ENCODE measurements at places on chromosomes 13 and 19. TPM values are rescaled to one million over a fixed set of nuclear protein-coding genes. Genes with fewer than 3 reads are reported as not detected.

Gene PSG3
- total RNA-seq, result not detected

Gene FLT3LG
- 6.4 TPM for total RNA-seq

Gene OPA3
- 14.0 TPM for total RNA-seq

Gene FSD1
- total RNA-seq, result 1.1 TPM

Gene CD37
- 5.6 TPM for total RNA-seq

Gene PLPP2
- 85.2 TPM for total RNA-seq

Gene CAPS
- 18.6 TPM for total RNA-seq

Gene SULT2A1
- total RNA-seq, result not detected

GRCh38 chr13:32811297-32811800 is 204.9 kb upstream of the KL start:
- DNase-seq, result peak; percentile 43

DNA sequence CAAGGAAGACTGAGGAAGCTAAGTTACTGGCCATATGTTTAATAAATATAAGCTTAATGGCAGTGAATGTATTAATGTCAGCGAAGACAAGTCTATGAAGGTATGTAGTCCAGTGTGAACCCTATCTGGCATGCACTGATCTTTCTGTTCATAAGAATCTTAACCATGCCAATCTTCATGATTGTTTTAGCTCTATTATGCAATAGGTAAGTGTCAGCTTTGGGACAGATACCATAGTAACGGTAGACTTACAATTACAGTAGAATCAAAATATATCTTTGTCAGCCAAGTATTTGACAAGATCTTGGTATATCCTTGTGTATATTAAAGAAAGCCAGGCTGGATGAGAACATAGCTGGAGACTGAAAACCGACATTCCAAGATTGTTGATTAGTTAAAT is 428.5 kb downstream of the SPRY2 start:
- DNase-seq, result no peak

DNA sequence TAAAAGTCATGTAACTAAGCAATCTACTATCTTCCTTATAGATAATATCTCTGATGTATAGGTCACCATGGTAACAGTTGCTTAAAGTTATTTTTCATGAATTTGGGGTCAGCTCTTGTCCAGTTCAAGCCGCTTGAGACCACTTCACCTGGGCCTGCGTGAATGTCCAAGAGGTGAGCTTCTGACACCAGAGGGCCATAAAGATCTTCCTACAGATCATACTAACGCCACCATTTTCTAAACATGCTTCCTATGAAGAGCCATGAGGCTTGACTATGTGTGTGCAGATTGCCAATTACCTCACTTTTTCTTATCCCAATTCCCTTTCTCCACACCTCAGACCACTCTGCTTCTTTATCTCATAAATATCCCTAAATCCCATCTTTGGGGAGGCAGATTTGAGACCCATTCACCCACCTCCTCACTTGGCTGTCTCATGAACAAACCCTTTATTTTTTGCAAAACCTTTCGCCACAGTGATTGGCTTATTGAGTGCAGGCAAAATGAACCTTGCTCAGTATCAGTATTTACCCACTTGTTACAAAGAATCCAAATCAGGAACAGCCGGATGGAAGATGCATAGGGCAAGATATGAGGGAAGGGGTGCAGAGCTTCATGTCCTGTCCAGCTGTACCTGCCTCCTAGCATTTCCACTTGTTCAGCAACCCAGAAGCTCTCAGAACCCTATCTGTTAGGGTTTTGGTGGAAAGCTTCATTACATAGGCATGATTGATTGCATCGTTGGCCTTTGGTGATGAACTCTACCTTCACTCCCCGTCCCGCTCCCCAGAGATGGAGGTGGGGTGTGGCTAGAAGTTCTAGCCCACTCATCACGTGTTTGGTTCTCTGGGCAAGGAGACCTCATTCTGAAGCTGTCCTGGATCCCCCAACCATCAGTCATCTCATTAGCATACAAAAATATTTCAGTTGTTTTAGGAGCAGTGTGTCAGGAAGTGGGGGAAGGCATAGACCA is 34.2 kb downstream of the FAM187B start:
- no peak for DNase-seq

GRCh38 chr19:56309511-56310185 is 5.0 kb downstream of the ZSCAN5A start:
- DNase-seq, result peak; percentile 51

DNA sequence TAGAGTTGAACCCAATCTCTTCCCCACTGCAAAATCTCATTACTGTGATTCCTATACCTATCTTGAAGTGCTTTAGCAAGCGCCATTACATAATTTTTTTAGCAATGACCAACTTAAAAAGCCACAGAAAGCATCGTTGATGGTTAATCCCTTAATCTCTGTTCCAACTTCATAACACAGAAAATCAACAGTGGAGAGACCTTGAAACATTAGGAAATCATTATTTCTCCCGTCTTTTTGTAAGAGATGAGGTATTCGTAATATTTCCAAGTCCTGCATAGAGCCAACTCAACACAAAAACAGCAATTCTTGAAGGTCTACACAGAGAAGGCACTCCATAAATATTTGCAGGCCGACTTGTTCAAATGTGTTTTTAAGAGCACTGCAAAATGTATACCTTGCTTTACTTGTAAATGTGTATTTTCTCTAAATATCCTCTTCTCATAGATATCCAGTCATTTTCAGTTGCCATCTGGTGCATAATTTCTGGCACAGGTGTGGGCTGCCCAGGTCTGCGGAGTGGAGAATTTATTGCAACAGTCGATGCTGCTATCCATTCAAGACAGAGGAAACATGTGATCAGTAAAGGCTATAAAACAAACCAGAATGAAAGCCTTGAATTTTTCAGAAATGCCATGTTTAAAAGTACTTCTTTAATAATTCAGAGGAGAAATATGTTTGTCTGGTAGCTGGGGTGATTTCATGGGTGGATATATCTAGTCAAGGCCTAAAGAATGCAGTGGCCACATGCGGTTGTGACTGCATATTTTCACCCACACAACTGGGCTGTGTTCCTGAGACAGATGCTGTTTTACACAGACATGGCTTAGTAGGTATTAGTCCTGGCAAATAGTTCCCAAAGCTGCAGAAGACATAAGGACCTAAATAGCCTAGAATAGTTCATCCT is 234.3 kb upstream of the STARD13 start:
- no peak for DNase-seq

GRCh38 chr19:36577271-36577996 is 4.3 kb upstream of the ZNF529 start:
- DNase-seq, result no peak

- no peak for DNase-seq
Observed at GRCh38 chr19:11069561-11069960, 19.7 kb upstream of the LDLR start.

GRCh38 chr13:110023729-110024644 is 237.6 kb upstream of the IRS2 start:
- peak; percentile 36 for DNase-seq

GRCh38 chr13:22049384-22049783 is 378.5 kb downstream of the FGF9 start:
- no peak for DNase-seq

DNA sequence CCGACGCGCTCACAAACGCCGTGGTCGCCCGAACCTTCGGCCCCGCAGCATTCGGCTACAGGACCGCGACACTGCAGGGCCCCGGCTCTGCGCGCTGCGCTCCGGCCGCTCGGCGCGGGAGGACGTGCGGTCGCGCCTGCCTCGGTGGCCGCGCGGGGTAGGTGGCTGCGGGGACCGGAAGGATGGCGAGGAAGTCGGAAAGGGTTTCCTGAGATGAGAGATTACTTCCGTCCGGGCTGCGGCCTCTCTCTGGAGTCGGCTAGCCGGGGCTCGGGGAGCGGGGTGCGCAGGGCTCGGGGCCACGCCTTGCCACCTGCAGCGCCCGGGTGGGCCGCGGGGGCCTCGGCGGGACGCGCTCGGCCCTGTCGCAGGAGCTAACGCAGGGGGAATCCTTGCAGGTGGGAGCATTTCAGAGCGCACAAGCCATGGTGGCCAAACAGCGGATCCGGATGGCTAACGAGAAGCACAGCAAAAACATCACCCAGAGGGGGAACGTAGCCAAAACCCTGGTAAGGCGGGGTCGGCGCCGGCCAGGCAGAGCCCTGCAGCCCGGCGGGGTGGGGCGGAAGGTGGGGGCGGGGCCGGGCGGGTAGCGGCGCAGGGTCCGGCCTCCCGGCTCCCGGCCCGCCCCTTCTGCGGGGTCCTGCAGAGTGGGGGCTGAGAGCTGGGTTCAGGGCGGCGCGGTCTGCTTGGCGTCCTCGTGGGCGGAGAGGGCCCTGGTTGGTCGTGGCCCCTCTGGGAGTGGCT is at the start of gene SERP2:
Gene SERP2, plus strand, starts transcription at position 224 of the 747 bp plus-strand sequence. Its CDS starts 202 bp downstream, at position 426.
- DNase-seq, result no peak

DNA sequence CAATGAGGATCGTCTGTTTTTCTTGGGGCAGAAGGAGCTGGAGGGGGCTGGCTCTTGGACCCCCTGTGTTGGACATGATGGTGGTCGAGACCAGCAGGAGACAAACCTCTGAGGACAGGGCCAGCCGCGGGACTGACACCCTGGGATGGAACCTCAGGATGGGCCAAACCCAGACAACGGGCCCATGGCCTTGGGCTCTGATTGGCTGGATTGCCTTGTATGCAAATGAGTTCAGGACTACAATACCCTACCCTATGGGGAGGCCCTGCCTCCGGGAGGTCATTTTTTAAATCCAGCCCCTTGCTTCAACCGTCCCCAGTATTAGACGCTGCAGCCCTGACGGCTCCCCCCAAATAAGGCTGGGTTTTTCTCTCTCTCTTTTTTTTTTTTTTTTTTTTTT is 22.0 kb downstream of the SLC5A5 start:
- no peak for DNase-seq

DNA sequence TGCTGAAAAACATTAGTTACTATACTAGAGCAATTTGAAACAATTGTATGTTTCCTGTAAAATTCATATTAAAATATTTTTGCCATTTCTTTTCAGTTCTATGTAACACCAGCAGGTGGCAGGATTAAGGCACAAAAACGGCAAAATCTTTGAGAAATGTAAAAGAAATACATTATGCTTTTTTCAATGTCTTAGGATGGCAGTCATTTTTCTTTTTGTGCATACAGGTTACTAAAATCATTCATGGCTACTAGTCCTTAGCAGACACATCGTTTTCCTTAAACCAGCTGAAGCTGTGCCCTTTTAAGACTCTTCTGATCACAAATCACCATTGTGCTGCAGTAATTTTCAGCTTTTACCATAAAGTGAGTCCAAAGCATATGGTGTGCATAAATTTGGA is 800.7 kb upstream of the SLITRK5 start:
- DNase-seq, result no peak

GRCh38 chr19:51547397-51548212 is 16.1 kb upstream of the SIGLEC6 start:
- DNase-seq, result no peak
